ELF-1 (cell line): ENCODE measurements at places on chromosomes 7 and 10.

DNA sequence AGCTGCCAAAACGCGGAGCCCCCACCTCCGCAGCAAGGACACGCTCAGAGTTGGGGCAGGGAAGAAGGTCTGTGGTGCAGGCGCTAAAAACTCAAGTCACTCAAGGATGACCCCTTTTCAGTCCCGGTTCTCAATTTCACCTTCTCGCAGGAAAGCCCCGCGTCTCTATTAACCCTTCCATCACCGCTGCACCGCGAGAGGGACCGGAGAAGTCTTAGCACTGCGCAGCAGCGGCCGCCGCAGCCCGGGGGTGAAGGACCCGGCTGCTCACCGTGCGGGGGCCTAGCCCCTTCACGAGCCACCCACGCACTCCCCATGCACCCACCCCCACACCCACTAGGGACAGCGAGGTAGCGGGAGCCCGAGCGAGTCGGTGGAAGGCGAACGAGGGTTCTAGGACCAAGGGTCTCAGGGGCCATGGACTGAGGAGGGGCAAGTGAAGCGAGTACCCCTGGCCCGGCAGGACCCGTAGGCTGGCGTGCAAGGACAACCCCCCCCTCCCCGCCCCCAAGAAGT, 162.9 kb downstream of the SH3PXD2A start:
- no peak for DNase-seq

- DNase-seq, result no peak
These were observed 173.5 kb downstream of the CUX1 start for GRCh38 chr7:101990811-101991418.

- DNase-seq, result no peak
These were observed 6.6 kb upstream of the WDFY4 start for GRCh38 chr10:48678041-48678440.

- no peak for DNase-seq
These were observed 49.1 kb downstream of the TMEM209 start for GRCh38 chr7:130156140-130156539.

- DNase-seq, result no peak
These were observed 226.2 kb downstream of the THSD7A start for GRCh38 chr7:11605749-11606148.
